ENCODE measurements at places on chromosomes 6 and 20.
A peak's percentile ranks its signal among the peaks of the same experiment; 100 is the strongest.

DNA sequence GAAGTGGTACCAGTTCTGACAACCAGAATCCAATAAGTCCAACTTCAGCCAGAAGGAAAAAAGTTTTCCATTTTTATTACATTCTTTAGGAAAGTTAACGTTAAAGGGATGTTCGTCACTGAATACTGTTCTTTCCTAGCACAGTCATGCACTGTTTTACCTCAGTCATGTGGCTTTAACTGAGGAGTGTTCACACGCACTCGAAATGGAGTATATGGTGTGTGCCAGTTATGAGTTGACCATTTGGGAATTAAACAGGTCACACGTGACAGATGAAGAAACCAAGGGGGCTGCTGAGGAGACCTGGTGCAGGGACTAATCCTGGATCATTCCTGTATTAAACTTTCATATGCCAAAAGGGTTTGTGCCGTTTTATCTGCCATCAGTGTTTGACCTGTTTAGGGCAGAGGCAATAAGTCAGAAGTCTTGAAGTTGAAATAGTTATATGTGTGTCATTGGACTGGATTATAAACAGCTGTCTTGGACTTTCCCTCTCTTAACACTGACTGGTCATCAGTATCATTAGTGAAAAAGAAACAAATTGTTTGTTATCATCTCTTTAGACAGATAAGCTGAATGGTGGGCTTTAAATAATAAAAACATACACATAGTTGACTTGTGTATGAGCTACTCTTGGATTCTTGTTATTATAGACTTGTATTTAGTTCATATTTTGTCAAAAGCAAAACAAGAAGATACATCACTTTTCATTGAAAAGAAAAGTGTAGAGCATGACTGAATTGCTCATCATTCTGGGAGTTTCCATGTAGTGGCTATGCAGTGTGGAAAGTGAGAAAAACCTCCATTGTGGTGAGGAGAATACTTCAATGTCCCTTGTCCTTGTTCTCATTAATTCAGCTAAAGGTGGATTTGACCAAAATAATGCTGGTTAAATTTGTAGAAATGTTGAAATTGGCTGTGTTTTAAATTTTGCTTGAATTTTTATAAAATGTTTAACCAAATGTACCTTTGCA lies 123.5 kb upstream of the SAMD5 start:
- DNase-seq, result no peak

DNA sequence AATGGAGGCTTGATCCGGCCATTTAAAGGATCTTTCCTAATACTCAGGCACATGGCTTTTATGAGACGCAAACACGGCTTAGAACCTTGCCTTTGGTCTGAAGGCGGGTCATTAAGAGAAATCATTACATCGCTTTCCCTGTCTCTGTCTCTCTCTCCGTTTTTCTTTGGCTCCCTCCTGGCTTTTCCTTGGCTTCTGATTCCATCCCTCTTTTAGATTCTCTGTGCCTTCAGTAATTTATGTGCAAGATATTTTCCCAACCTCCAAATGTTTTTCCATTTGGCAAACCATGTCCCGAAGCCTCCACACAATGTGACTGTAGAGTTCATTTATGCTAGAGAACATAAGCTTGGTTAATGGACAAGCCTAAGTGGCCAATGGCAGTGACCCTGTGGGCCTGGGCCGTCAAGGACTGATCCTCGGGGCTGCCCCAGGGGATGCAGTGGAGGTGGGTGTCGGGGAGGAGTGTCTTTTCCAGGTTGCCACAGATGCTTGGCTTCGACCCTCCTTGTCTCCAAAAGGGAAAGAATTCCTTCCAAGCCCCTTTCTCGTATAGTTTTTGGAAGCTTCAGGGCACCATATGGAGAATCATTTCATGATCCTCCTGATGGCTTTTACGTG lies 157.0 kb downstream of the SCML4 start:
- no peak for DNase-seq

- no peak for DNase-seq
These were observed 151.5 kb downstream of the TASP1 start for GRCh38 chr20:13487202-13487601.

- no peak for DNase-seq
These were observed 29.5 kb downstream of the FLRT3 start for GRCh38 chr20:14307956-14308355.

GRCh38 chr20:57306747-57307146 lies 22.9 kb upstream of the SPO11 start:
- DNase-seq, result no peak

DNA sequence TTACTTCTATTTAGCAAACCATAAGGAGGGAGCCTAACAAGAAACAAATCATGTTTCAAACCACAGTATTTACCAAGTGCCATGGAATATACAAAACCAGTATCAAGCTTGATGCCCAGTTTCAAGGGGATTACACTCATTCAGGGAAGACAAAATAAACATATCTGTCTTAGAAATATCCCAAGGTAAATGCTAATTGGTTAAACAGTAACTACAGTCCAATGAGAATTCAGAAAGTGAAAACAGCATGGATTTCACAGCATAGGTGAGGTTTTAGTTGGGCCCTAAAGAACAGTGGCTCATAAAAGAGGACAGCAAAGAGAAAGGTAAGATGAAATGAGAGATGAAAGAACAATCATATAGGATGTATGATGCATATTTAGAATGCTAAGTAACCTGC lies 110.3 kb downstream of the CHD6 start:
- no peak for DNase-seq

GRCh38 chr6:170265655-170266054 lies 25.2 kb downstream of the DLL1 start:
- no peak for DNase-seq

- no peak for DNase-seq
These were observed 147.7 kb downstream of the BTBD9 start for GRCh38 chr6:38492031-38492430.

GRCh38 chr20:53779822-53780221 lies 186.2 kb upstream of the ZNF217 start:
- DNase-seq, result no peak

DNA sequence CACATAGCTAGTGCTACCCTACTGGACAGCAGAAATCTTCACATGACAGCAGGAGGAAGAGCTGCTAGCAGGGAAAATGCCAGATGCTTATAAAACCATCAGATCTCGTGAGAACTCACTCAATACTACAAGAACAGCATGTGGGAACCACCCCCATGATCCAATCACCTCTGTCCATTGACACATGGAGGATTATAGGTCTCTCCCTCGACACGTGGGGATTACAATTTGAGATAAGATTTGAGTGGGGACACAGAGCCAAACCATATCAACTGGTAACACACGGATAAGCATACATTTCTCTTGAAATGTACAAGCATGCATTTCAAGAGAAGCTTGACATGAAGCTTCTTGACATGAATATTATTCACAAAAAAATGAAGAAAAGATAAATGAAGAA lies 64.1 kb downstream of the MMS22L start:
- no peak for DNase-seq

DNA sequence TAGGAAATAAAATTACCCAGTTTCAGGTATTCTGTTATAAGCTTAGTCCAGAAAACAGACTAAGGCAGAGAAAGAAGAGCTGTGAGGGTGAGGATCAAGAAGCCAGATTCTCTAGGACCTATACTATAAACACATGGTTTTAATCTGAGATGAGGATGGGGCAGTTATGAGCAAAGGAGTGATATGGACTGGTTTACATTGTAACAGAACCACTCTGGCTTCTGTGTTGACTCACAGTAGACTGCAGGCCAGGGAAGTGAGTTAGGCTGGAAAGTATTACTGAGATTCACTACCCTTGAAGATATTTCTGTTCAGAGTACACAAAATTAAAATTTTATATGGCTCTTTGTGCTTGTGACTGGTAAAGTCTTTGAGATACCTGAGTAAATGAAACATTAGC lies 3.2 kb upstream of the RWDD1 start:
- no peak for DNase-seq

GRCh38 chr20:48878534-48879248 lies 42.8 kb upstream of the ARFGEF2 start:
- DNase-seq, result no peak

DNA sequence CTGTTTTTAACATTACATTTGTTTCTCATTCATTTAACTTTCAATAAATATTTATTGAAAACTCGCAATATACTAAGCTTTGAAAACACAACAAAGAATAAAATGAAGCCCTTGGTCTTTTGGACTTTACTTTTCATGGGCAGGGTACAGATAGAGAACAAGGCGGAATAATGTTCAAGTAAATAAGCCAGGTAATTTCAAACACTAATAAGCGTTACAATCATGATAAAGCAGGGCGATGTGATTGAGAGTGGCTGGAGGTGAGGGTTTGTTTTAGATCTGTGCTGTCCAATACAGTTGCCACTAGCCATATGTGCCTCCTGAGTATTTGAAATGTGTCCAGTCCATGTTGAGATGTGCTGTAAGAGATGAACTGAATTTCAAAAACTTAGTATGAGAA lies 307.1 kb downstream of the ALDH8A1 start:
- no peak for DNase-seq

DNA sequence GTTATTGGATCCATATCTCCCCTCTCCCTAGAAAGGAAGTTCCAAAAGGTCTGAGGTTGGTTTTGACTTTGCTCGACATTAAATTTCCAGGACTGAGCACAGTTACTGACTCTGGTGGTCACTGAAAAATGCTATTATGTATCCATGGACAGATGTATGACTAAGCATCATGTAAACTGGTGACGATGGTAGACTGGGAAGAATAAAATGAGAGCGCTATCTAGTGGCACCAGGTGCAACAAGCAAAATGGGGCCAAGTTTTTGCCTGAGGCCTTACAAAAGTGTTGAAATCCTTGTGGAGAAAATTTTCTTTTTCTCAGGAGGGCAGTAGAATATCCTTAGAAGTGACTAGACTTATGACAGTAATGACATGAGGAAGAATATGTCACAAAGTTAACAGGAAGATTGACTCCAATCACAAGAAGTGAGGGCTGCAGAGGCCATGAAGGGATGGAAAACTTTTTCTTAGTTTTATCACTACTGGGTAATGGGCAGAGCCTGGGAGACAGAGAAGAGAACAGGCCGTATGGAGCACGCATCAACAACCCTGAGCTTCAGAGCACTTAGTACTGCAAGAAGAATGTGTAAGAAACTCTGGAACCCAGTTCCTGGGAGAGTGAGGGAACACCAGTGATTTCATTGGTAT lies 88.9 kb upstream of the ELOVL5 start:
- peak; percentile 3 for DNase-seq

GRCh38 chr6:10054672-10055071 lies 360.2 kb downstream of the TFAP2A start:
- DNase-seq, result no peak

GRCh38 chr6:44678252-44678935 lies 290.9 kb downstream of the CDC5L start:
- DNase-seq, result no peak

- DNase-seq, result no peak
These were observed 5.2 kb upstream of the STMND1 start for GRCh38 chr6:17096652-17097051.

GRCh38 chr6:165634101-165634880 lies 28.8 kb downstream of the PDE10A start:
- no peak for DNase-seq

- peak; percentile 33 for DNase-seq
These were observed 3.1 kb upstream of the MRGBP start for GRCh38 chr20:62792940-62793756.

GRCh38 chr6:109121411-109121810 lies 26.1 kb downstream of the CEP57L1 start:
- no peak for DNase-seq

- DNase-seq, result no peak
These were observed 42.0 kb upstream of the ENPP1 start for GRCh38 chr6:131765804-131766135.

DNA sequence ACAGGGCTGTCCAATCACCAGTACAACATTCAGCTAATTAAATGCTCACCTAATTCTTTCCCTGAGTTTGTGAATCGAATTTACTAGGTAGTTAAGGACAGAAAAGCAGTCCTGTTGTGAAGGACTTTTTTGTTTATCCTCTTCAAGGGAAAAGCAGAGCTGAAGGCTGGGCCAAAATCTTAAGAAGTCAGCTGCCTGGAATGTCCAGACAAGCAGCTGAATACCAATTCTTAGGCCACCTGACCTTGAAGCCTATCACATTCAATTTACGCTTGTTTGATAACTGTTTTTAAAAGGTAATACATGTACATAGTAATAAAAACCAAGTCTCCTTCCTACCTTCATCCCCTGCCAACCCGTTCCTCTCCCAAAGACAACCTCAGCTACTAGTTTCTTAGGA lies 56.4 kb downstream of the UQCC1 start:
- DNase-seq, result no peak

DNA sequence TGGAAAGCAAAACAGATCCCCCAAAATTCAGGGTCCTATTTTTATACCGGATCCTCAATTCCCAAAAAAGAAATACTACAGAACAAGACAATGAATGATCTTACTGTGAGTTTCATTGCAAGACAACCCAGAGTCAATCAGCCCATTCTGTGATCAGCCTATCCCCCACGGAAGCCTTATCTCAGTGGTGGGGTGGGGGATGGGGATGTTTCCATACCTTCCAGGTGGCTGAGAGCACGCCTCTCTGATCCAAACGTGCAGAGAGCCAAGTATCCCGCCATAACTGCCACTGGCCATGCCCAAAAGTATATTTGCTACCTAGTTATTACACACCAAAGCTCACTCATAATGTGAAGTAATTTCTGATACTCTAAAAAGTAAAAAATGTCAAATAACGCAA lies 15.1 kb downstream of the WFDC2 start:
- DNase-seq, result no peak

GRCh38 chr20:58381627-58382026 lies 7.4 kb upstream of the VAPB start:
- DNase-seq, result no peak

- no peak for DNase-seq
These were observed 16.5 kb upstream of the HLA-A start for GRCh38 chr6:29925727-29926412.

DNA sequence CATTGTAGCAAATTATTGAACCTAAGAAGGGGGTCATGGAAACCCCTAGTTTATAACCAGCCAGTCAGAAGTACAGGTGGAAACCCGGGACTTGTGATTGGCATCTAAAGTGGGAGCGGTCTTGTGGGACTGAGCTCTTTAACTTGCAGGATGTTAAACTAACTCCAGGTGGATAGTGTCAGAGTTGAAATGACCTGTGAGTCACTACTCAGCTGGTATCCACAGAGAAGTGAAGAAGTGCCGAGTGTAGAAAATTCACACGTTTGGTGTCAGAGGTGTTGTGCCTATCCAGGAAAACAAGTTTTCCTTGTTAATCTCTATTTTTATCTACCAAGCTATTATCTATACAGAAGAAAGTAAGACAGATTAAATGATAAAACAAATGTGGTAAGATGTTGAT lies 179.7 kb downstream of the ADGRG6 start:
- no peak for DNase-seq

DNA sequence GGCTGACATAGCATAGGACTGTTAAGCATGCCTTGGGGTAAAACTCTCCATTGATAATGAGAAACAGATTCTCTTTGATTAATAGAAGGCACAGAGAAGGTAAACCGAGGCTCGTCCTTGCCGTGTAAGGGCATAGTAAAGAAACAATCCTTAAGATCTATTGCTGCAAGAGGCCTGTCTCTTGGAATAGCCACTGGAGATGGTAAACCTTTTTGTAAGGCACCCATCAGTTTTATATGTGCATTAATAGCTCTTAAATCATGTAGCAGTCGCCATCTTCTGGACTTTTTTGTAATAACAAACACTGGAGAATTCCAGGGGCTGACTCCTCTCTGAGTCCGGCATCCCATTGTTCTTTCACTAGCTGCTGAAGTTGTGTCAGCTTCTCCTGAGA lies 8.4 kb upstream of the ABHD12 start:
- peak; percentile 77 for DNase-seq

- no peak for DNase-seq
These were observed 147.6 kb downstream of the KIF6 start for GRCh38 chr6:39577446-39578165.

- DNase-seq, result no peak
These were observed 112.2 kb downstream of the AHI1 start for GRCh38 chr6:135385299-135385698.
